ENCODE measurements at places on chromosomes 2 and 18. TPM values are rescaled to one million over a fixed set of nuclear protein-coding genes. Genes with fewer than 3 reads are reported as not detected.

SIGLEC15 gene
- under 0.01 TPM for total RNA-seq

TCF7L1 gene
- 6.2 TPM for total RNA-seq

DQX1 gene
- not detected for total RNA-seq

FSIP2 gene
- under 0.01 TPM for total RNA-seq

TGFA gene
- total RNA-seq = 8.0 TPM

DNA sequence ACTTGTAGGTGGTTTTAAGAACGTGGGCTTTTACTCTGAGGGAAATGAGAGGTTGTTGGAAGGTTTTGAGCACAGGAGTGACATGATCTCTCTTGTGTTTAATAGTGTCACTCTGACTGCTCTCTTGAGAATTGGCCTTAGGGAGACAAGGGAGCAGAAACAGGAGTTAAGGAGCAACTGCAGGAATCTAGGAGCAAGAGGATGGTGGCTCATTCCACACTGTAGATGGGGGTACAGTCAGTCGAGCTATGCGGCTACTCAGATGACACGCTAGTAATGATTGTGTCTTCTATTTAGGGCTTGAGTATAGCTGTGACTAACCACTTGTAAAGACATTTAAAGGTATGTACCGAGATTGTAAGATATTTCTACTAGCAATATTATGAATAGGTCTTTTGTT, 87.4 kb downstream of the RPRM start:
- no peak for DNase-seq

- no peak for DNase-seq
Observed at GRCh38 chr18:4292696-4293095, 162.4 kb downstream of the DLGAP1 start.

DNA sequence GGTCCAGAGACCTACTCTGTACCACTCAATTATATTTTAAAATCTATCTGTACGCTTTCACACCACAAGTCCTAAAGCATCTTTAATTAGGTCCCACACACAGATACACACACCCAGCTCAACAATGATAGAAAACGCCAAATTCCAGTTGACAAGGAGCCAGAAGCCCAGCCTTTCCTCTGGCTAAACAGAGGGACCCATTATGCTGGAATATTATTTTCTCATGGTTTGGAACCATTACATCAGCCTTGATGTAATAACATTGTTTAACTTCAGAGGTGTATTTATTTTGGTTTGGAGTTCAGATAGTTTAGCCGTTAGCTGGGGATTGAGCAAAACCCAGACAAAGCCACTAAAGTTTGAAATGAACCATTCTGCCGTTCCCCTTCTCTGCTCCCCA, 14.0 kb upstream of the INHBB start:
- DNase-seq = no peak

- DNase-seq = no peak
Observed at GRCh38 chr18:59172664-59173249, 33.1 kb downstream of the SEC11C start.

DNA sequence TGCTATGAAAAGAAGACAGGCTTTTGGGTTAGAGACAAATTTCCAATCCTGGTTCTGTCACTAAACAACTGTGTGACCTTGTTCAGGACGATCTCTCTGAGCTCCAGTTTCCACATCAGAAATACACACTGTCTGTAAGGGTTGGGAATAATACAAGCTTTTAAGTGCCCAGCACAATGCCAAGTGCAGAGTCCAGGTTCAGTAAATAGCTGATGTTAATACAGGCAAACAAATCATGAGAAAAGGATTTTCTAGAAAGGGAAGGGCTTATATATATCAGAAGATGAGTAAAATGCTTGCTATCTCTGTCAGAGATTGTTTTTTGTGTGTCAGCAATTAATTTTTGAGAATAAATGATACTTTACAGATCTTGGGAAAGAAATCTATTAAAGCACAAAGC, 388.3 kb downstream of the NBAS start:
- DNase-seq = no peak

- no peak for DNase-seq
Observed at GRCh38 chr2:237455764-237456163, 31.3 kb upstream of the MLPH start.

DNA sequence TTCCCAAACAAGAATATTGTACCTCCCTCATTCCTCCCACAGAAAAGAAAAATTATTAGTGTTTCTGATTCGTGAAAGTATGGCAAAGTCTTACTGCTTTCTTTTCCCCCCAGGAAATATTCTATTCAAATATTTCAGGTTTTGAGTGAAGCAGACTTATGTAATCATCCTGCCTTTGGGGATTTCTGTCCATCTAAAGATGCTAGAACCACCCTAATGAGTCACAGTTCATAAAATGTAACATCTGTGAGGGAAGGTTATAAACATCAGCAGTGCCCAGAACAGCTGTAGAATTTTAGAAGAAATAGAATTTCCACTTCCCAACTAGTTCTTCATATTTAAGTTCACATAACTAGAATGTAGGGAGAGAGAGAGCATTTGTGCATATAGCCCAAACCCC, 39.0 kb downstream of the EEF1B2 start:
- DNase-seq = no peak

GRCh38 chr2:56749152-56749752, 565.5 kb downstream of the CCDC85A start:
- peak; percentile 42 for DNase-seq

GRCh38 chr18:65279668-65280305, 471.0 kb upstream of the CDH7 start:
- DNase-seq = no peak

GRCh38 chr2:134581877-134582546, 136.8 kb downstream of the TMEM163 start:
- DNase-seq = no peak

- DNase-seq = no peak
Observed at GRCh38 chr2:234286118-234286598, 210.7 kb downstream of the ARL4C start.

DNA sequence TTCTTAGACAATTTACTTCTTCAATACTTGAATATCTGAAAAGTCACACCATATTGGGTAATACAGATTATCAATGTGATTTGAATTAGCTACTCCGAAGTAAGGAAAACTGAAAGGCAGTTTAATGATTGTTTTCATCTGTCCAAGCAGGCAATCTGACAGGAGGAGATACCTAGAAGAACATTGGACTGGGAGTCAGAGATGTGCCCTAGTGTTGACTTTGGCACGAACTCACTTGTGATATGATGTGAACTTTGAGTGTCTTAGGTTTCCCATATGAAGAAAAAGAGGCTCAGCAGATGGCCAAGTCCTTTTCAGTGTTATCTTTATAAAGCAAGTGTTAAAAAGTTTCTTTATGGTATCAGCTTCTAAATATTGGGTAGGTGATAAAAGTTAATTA, 287.1 kb downstream of the MTX2 start:
- no peak for DNase-seq

- DNase-seq = no peak
Observed at GRCh38 chr18:2963048-2963447, 49.9 kb downstream of the LPIN2 start.

- no peak for DNase-seq
Observed at GRCh38 chr2:21411741-21412140, 288.0 kb downstream of the TDRD15 start.

GRCh38 chr18:32315881-32316280, 126.0 kb downstream of the MEP1B start:
- no peak for DNase-seq

GRCh38 chr2:184769023-184769422, 170.7 kb downstream of the ZNF804A start:
- DNase-seq = no peak

DNA sequence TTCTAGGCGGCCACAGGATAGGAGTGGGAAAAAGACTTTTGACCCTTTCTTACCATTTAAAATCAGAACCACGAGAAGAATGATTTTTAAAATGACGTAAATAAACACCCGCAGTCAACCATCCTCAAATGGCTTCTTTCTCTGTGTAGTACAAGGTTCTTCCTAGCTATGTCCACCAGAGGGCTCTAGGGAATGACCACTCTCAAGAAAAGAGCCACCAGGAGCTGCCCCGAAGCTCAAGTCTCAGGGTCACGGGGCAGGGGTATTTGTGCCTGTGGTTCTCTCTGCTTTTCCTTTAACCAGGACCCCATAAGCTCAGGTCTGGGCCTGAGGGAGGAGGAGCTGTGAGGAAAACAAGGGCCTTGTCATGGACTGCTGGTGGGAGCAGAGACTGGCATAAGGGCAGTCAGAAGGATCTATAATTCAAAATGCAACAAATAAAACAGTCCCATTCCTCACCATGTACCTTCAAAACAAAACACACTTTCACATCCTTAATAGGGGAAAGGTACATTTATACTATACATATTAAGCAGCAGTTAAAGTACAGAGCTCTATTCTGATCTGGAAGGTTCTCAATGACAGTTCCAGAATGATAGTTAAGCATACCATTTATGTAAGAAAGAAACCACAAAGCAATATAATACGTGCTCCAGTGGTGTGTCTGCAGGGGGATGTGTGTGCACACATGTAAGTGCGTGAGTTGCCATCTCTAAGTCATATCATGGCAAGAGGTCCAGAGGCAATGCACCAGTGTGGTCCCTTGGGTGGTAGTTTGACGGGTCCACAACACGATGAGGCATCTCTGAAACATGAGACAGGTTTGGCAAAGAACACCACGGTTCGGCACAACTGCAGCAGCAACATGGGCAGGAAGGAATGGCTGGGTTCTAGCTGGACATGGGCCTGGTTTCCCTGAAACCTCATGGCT, 18.6 kb downstream of the LYPD1 start:
- no peak for DNase-seq
